ENCODE measurements at places on chromosomes 2 and 18. TPM values are rescaled to one million over a fixed set of nuclear protein-coding genes. Genes with fewer than 3 reads are reported as not detected.

DNA sequence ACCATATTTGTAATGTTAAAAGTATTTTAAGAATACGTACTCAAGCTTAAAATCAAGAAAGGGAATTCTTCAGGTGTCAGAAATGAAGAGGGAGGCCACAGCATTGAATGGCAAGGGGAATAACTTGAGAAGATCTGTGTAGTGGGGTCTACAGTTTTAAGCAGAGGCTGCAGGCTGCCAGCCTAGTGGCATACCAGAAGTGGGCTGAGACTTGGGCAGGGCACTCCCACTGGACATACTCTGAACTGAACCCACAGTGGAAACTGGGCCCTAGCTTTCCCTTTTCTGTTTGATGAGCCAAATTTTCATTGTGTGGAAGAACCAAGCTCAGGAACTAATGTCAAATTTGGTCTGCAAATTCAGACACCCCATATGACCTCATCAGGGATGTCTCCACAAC lies 238.8 kb downstream of the PTPRM start:
- no peak for DNase-seq

GRCh38 chr2:75079575-75079974 lies 119.7 kb downstream of the TACR1 start:
- no peak for DNase-seq

DNA sequence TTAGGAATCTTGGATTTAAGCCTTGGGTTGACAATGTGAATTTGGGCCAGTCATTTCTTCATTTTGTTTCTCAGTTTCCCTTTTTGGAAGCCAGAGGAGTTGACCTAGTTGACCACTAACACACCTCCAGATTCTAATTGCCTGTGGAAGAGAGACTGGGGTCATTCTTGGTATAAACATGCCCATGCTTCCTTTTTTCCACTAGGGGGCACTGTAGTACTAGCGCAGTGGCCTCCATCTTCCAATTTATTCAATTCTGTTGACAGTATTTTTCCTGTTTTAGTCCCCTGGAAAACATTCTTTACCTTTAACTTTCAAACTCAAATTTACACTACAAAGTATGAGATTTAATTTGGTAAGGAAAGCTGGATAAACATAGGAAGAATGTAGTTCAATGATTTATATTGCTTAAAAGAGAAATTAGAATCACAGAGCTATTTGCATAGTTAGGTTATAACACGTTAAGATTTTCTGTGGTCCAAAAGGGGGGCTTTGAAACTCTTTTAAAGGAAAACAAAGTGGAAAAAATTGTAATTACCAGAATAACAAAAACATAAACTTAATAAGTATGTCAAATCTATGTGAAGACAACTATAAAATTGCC lies 57.5 kb upstream of the AGPS start:
- no peak for DNase-seq

GRCh38 chr2:100244881-100245605 lies 77.3 kb downstream of the LONRF2 start:
- peak; percentile 50 for DNase-seq

Gene TNFAIP6
- 4.9 TPM for total RNA-seq
